ENCODE measurements at places on chromosomes 5 and 9.

- DNase-seq: no peak
Measured at GRCh38 chr9:83068414-83068813, 5.5 kb upstream of the RASEF start.

GRCh38 chr9:130049431-130050210, 4.1 kb upstream of the GPR107 start:
- no peak for DNase-seq

DNA sequence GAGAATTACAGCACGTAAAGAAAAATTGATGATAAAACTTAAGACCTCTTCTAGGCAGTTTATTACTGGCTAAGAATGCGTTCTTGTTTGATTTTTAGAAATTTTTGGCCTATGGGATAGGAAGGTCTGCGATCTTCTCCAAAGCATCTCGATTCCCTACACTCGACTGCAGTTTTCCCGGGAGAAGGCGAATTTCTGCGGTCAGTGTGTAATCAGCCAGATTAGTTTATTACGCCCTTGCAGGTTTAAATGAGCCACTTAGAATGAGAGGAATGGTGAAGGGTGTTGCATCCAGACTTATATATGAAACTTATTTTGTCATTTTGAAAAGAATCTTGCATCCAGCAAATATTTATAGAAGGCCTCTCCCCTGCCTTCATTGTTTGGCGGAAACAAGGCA, 1.2 kb downstream of the MTAP start:
- DNase-seq: no peak

DNA sequence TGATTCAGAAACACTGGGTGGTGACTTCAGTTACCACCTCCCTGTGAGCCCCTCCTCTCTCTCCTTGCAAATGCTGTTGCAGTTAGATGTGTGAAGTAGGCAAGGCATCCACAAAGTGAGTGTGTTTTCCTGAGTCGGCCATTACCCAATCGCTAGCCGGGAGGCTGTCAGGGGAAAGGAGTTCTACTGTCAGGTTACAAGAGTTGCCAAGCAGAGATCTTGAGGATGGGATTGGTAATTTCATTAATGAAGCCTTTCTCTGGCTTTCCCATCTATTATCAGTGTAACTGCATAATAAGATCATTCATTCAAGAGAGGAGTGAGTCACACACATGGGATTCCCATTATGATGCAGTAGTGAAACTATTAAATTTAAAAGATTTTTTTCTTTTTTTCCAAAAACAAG, 106.9 kb downstream of the GLDC start:
- DNase-seq: no peak

DNA sequence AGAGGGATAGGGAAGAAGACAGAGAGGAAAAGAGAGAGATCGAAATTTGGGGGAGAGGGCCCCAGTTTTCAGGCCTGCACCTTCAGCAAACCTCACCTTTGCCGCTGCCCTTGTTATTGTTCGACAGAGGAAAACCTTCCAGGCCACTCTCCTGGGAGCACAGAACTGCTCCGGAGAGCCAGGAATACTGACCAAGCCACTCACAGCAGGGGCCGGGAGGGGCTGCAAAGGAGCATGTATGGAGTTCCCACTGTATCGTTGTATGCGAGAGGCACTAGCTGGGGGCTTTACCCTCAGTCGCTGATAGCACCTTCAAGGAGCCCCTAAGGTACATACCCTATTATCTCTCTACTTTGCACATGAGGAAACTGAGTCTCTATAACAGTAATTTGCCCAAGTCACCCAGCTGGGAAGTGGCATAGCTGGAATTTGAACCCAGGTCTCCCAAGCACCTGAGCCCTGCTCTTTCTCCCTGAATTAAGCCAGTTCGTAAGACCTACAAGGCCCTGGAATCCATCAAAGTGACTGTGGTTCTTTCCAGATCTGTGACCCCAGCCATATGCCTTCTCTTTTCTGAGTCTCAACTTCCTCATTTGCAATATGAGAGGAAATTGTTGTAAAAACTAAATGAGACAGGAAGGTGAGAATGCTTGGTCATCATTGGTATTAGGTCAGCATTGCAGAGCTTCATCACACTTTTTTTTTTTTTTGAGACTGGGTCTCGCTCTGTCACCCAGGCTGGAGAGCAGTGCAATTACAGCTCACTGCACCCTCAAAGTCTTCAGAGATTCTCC, 21.0 kb upstream of the FOXE1 start:
- no peak for DNase-seq

DNA sequence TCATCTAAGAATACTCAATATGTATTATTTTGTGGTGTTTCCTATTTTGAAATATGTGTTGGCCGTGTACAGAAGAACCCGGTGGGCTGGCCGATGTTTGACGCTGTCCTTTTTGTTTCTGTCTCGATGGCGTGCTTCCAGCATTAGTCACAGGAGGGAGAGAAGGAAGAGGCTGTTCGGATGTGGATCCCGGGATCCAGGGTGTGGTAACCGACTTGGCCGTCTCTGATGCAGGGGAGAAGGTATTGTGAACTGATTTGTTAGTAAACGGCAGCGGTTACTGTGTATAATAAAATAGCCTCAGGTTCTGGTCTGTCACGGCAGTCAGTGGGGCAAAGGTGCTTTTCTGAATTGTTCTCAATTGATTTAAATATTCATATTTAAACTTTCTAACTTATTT, 275.0 kb downstream of the ARHGEF28 start:
- DNase-seq: no peak

GRCh38 chr5:110969502-110969901, 102.0 kb upstream of the TSLP start:
- no peak for DNase-seq
